Fibroblast of lung (primary cell): ENCODE measurements at places on chromosomes 13 and 19.

GRCh38 chr19:46488551-46488950, 7.1 kb downstream of the PNMA8B start:
- DNase-seq, result no peak

GRCh38 chr13:39776439-39776838, 121.0 kb downstream of the COG6 start:
- peak; percentile 66 for DNase-seq

GRCh38 chr13:73782450-73783449, 351.5 kb downstream of the KLF12 start:
- DNase-seq, result peak; percentile 67

GRCh38 chr13:91574766-91575165, 176.3 kb downstream of the GPC5 start:
- DNase-seq, result peak; percentile 39

DNA sequence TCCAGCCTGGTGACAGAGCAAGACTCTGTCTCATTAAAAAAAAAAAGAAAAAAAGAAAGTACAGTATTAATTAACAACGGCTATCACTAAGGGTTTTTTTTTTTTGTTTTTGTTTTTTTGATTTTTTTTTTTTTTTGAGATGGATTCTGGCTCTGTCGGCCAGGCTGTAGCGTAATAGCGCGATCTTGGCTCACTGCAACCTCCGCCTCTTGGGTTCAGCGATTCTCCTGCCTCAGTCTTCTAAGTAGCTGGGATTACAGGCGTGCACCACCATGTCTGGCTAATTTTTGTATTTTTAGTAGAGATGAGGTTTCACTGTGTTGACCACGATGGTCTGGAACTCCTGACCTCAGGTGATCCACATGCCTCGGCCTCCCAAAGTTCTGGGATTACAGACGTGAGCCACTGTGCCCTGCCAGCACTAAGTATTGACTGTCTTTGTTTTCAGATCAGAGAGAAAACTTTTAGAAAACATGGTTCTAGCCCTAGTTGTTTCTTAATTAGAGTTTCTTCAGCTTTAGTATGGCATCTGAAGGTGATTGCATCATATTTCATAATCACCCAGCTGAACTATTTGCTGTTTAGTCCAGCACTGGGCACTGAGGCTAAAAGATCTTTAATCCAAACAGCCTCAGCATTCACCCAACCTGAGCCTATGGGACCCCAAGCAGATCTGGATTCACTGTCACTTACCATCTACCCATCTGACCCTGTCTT, 2.7 kb upstream of the GATAD2A start:
- no peak for DNase-seq

DNA sequence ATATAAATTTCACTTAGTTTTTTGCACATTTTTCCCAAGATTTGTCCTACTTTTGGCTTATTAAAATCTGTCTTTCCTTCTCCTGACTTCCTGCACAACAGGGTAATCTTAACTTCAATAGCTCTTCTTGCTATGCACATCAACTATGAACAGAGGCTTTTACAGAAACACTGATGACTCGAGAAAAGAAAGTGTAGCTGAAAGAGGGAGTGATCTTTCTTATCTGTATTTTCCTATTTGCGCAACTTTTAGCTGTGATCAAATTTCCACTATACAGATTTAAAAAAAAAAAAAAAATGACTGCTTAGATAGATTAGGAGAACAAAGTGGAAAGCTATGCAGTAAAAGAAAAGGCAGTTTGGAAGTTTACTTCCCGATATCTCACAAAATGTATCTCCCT, 406.9 kb downstream of the LIG4 start:
- DNase-seq, result peak; percentile 32

DNA sequence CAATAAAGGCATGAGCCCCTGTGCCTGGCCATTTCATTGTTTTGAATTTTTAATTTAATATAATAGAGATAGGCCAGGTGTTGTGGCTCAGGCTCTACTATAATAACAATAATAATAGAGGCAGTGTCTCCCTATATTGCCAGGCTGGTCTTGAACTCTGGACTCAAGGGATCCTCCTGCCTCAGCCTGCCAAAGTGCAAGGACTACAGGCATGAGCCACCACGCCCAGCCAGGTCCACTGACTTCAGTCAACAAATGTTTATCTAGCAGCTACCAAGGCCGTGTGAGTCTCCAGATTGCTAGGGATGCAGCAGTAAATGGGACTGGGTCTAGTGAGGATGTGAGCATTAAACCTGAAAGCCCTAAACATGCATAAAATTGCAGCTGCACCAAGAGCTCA, 13.8 kb upstream of the ILF3 start:
- DNase-seq, result no peak

- no peak for DNase-seq
Observed at GRCh38 chr13:89393758-89394304, 1722.7 kb downstream of the SLITRK5 start.

DNA sequence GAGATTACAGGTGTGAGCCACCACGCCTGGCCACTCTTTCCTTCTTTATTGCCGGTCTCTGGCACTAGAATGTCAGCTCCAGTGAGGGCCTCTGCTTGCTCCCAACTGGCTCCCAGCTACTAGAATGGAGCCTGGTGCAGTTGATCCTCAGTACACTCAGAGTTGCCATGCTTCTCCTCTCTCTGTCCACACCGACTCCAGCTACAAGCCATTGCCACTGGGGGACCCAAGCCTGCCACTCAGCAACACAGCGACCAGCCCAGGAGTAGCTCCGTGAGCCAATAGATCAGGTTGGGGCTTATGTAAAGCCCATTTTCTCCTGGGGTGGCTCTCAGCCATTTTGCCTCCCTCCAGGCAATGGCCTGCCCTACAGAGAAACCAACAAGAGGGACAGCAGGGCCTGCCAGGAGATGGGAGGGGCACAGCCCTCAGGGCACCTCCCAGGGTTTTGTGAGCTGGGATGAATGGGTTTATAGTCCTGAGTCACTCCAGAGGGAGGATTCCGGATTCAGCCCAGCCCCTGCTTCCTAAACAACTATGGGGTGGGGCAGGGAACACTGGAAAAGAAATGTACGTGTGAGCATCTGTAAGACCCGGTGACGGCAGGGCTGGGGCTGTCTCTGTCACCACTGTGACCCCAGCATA, 36.5 kb downstream of the OPA3 start:
- peak; percentile 19 for DNase-seq

DNA sequence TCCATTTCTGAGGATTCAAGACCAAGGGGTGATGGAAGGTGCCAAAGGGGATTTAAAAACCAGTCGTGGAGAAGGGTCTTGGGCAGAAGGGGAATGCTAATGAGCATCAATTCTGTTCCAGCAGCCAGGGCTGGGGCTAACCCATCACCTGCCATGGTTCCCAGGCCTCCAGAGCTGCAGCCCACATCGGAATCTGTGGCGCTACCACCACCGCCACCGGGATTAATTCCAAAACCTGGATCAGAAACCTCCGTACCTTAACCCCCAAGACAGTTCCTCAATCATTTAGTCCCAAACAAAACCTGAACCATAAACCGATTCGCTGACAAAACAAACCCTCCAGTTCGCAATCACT, 583 bp downstream of the ZNF615 start:
- DNase-seq, result no peak

GRCh38 chr19:52590728-52591127, 20.6 kb downstream of the ZNF701 start:
- no peak for DNase-seq

GRCh38 chr13:28640861-28641599, 17.9 kb upstream of the POMP start:
- DNase-seq, result no peak

DNA sequence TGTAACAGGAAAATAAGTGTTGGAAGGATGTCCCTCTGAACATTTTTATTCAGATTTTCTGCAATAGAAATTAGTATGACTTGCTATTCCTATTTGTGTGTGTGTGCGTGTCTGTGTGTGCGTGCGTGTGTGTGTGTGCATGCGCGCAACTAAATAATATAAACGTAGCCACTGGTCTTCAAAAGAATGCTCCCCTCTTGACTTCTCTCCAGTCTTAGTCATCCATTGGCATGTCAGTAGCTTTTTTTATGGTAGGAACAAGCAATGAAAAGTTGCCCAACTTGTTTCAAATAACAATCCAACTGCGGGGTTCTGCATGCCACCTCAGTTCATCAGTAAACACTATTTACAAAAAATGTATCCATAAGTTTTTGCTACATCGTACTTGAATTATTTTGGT, 249.6 kb downstream of the GPC6 start:
- peak; percentile 96 for DNase-seq

- no peak for DNase-seq
Observed at GRCh38 chr13:111397202-111397880, 76.9 kb downstream of the TEX29 start.

GRCh38 chr13:73993661-73994060, 140.5 kb downstream of the KLF12 start:
- no peak for DNase-seq

- DNase-seq, result no peak
Observed at GRCh38 chr13:93101226-93101734, 125.3 kb upstream of the GPC6 start.

DNA sequence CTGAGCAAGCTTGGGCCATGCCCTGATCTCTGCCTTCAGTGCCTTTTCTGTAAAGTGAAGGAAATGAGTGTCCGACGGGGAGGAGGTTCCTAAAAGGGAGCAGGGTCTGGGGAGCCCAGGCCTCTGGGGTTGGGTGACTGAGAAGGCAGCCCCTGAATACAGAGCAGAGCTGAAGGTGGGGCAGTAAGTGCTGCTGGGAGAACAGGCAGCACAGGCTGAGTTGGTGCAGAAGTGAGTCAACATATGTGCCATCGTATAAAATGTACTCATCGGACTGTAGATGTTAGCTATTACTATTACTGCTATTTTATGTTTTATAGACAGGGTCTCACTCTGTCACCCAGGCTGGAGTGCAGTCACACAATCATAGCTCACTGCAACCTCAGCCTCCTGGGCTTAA, 1.0 kb upstream of the HAMP start:
- no peak for DNase-seq

- peak; percentile 9 for DNase-seq
Observed at GRCh38 chr13:90197722-90198121, 1149.8 kb upstream of the MIR17HG start.

DNA sequence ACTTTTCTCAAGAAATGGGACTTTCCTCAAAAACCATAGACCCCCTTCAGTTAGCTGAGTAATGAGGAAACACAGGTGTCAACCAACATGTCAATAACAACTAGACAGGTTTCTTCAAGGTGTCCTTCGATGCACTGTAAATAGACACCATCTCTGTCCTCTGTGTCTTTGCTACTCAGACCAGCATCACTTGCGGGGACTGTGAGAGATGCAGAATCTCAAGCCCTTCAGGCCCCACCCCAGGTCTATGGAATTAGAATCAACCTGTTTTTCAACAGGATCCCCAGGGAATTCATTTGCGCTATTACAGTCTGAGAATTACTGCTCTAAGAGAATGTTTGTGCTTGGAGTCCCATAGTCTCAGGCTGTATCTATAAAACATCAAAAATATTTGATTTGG, 469.9 kb downstream of the COG6 start:
- DNase-seq, result no peak

- peak; percentile 93 for DNase-seq
Observed at GRCh38 chr13:41645331-41645730, 188.0 kb downstream of the RGCC start.

- peak; percentile 64 for DNase-seq
Observed at GRCh38 chr13:76677043-76677442, 209.2 kb downstream of the KCTD12 start.

DNA sequence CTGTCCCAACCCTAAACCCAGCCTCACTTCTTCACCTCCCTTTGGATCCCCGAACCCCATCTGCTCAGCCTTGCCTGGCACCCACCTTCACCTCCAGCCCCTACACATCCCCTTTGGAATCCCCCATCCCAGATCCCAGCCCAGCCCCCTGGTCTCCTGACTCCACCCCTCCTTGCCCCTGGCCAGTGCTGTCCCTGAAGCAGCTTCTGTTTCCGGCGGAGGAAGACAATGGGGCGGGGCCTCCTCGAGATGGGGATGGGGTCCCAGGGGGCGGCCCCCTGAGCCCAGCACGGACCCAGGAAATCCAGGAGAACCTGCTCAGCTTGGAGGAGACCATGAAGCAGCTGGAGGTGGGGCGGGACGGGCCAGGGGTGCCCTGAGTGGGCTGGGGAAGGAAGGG, 22.0 kb downstream of the ERFL start:
- DNase-seq, result no peak

- no peak for DNase-seq
Observed at GRCh38 chr19:20154636-20155035, 12.4 kb upstream of the ZNF486 start.

GRCh38 chr19:1133471-1133929, 29.7 kb downstream of the GPX4 start:
- DNase-seq, result no peak

DNA sequence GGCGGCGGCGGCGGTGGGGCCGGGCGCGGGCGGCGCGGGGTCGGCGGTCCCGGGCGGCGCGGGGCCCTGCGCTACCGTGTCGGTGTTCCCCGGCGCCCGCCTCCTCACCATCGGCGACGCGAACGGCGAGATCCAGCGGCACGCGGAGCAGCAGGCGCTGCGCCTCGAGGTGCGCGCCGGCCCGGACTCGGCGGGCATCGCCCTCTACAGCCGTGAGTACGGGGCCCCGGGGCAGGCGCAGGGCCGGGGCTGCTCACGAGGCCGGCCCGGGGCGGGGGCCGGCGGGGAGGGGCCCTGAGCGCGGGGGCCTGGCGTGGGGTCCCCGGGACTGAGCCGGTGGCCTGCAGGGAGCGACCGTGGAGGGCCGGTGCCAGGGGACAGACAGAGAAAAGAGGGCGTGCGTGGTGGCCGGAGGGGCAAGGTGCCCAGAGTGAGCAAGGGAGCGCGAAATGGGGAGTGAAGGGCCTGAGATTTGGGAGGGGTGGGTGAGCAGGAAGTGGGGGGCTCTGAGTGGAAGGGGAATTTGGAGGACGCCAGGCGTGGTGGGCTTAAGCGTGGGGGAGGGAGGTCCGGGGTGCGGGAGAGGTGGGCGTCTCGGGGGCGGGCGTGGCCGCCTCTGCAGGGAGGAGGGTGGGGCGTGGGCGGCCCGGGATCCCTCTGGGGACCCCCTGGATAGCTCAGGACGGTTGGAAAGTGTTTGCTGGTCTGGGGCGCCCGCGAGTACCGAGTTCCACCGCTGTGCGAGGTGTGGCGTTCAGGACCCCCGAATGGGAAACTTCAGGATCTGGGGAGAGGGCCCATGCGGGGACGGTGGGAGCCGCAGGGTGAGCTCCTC, 575 bp downstream of the CARM1 start:
- DNase-seq, result no peak

- DNase-seq, result no peak
Observed at GRCh38 chr13:93098972-93099371, 127.6 kb upstream of the GPC6 start.

DNA sequence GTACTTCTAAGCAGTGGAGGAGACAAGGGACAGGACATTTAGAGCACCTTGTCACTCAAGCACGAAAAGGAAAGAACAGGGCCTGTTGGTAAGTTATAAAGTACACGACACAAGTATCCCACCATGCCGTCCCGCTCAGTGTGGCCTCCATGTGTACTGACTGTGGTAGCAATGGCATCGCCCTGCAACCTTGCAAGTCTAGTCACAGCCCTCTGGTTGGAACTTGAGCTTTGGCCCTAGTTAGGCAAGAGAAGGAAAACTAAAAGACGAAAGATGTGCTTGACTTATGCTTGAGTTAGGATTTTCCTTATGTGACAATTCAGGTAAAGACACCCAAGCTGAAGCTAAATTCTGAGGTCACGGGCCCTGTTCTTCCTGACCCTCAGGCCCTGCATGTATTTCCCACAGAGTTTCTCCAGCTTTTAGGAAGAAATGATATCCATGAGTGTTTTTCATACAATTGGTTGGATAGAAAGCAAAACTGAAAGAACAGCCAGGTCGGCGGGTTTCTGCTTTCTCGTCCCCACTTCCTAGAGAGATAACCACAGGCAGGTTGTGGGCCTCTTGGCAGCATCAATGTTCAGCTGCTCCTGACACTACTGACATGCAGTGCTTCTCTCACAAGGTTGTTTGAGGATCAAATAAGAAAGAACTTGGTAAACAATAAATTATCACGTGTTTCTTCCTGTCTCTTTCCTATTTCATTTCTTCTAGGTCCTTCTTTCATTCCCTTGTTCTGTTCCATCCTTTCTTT, 216.2 kb downstream of the IRS2 start:
- DNase-seq, result no peak
